Activated CD4-positive, alpha-beta T cell treated with anti-CD3 and anti-CD28 coated beads, Interleukin-10, Interleukin-2, amounts not matched to agents 100 ng/mL and 50 ng/mL, durations not matched to agents 16 hours and 8 hours (primary cell): ENCODE measurements at places on chromosomes 11 and 22.

- no peak for DNase-seq
Observed at GRCh38 chr11:87456499-87456898, 418.8 kb downstream of the TMEM135 start.

DNA sequence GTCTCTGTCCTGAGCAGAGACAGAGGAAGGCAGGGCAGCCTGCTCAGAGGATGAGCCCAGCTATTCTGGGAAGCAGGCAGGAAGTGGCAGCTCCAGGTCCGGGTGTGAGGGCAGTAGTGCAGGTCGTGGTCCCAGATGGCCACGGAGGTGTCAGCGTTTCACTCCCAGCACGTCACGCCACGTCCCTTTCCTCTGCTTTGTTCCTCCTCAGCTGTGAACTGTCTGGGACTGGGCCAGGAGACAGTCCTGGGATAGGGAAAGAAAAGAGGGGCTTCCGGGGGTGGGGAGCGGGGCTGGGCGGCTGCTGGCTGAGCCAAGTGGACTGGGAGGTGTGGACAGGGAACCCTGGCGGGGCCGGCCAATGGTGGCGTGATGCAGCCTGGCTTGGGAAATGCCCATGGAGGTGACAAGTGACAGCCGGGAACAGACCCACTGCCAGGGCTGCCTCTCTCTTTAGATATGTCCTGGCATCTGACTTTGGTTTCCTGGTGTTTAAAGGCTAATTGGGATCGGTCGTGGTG lies 64.7 kb downstream of the KCNQ1 start:
- DNase-seq: no peak

- DNase-seq: no peak
Observed at GRCh38 chr11:17777086-17777737, 42.6 kb downstream of the KCNC1 start.

DNA sequence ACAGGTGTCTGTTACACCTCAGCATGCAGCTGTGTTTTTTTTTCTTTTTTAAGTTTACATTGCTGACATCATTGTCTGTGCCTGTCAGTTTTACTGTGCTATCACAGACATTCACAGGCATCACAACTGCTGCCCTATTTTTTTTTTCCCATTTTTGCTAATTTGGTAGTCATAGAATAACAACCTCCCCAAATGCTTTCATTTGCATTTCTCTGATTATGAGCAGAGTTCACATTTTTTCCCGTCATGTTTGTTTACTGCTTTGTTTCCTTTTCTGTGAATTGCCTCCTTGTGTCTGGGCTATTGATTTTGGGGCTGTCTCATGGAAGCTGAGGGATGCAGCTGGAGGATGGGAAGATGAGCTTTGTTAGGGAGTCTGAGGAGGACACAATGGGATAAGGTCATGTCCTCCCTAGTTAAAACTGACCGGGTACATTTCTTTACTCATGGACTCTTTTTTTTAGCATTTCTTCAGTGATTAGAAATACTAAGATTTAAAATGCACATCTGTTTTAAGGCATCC lies 155.1 kb downstream of the LDLRAD3 start:
- no peak for DNase-seq
